NCI-H1417 (cell line): ENCODE measurements at places on chromosomes 3 and 15.
A peak's percentile ranks its signal among the peaks of the same experiment; 100 is the strongest.

DNA sequence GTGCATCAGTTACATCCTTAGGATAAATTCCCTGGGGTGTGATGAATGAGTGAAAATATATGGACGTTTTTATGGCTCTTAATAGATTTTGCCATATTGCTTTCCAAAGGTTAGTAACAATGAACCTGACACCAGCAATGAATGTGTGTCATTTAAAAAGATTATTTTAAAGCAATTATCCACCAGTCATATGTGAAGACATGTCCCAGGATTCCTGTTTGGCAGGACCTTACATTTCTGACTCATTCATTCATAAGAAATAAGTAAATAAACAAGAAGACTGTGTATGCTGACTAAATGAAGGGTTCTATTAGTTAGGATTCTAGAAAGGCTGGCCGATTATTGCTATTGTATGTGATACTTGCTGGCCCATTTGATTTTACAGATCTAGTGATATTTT, 201.5 kb downstream of the SOX2 start:
- DNase-seq = peak; percentile 11

DNA sequence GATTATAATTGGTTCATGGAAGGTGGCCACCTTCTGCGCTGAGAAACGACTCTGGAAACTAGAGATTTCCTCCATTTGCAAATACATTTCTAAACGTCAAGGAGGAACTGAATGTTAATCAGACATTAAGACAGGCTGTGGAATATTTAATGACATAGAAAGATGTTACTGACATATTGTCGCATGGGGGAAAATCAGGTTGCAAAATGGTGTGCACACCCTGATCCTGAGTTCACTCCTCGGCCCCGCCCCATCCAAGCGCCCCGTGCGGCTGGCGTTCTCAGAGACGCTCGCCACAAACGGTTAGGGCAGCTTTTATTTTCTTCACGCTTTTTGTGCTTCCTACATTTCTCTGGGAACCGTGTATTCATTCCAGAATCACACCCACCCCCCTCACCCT, 10.7 kb downstream of the H1-8 start:
- DNase-seq = no peak

DNA sequence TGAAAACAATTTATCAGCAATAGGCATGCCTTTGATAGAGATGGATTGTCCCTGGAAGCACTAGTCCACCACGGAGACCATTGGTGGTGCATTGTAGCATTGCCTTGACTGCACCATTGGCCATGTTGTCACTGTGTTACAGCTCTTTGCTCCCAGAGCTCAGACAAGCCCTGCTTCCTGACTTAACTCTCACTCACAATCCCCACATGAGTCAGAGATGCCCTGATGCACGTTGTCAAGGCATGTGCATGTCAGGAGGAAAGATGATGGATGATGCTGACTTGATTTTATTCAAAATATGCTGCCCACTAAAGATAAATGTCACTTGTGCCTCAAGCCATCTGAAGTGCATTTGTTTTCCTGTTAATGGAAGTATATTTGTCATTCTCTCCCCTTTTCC, 266.1 kb downstream of the ARRDC4 start:
- DNase-seq = no peak

GRCh38 chr15:51708013-51708412, 26.7 kb downstream of the SCG3 start:
- peak; percentile 71 for DNase-seq

DNA sequence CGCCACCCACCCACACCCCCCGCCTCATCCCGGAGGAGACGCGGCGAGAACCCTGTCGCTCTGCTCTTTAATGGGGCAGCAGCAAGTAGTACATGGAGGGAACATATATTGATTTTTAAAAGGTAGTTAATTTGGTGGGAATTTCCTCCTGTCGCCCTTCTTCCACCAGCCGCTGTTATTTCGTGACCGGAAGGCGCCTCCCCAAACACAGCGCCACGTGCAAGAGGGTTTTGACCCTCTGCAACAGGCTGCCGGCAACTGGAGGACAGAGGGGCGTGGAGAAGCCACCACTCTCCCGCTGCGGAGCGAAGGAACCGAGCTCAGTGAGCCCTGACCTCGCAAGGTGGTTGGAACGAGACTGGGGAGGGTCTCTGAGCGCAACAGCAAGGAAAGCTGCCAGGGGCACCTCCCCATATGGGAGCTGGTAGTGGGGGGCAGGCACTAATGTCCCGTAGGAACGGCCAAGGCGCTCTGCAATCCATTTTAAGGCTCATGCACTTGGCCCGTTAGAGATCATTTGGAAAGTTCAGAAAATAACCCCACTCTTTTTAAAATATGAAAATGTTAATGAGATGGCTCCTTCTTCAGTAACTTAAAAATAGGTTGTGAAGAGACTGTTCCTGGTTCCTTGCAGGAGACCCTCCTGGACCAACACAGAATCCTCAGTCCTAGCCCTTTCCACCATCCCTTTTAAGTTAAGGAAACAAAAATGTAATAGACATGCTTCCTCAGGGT, 4.3 kb downstream of the ONECUT1 start:
- DNase-seq = no peak

DNA sequence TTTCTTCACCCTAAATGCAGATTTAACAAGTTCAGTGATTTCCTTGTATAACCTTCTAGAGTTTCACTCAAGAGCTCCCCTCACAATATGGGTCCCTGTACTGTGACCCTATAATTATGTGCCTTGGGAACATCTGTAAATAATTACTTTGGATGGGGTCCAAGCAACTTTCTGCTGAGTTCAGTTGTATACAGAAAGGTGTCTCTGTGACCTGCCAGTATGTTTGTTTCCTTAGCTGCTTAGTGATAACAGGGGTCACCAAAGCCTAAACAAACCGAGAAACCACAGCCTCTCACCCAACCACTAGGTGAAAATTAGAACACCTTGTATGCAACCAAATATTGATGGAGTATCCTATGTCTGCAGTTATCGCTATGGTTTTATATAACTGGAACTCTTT, 29.8 kb upstream of the SLC25A36 start:
- no peak for DNase-seq

DNA sequence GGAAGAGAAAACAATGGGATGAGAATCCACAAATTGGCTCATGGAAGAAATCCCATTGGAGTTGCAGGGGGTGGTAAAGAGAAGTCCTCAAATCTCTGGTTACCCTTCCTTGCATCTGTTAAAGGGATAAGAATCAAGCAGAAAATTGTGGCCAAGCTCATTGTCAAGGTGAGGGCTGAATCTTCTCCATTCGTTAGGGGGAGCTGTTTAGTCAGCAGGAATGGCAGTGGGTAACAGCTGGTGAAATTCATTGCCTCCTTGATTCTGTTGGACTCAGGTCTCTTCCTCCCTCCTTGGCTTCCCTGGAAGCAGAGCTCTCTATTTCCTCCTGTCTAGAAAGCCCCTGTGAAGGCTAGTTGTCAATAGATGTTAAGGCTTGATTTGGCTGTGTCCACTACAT, 343.1 kb upstream of the SEMA6D start:
- no peak for DNase-seq

DNA sequence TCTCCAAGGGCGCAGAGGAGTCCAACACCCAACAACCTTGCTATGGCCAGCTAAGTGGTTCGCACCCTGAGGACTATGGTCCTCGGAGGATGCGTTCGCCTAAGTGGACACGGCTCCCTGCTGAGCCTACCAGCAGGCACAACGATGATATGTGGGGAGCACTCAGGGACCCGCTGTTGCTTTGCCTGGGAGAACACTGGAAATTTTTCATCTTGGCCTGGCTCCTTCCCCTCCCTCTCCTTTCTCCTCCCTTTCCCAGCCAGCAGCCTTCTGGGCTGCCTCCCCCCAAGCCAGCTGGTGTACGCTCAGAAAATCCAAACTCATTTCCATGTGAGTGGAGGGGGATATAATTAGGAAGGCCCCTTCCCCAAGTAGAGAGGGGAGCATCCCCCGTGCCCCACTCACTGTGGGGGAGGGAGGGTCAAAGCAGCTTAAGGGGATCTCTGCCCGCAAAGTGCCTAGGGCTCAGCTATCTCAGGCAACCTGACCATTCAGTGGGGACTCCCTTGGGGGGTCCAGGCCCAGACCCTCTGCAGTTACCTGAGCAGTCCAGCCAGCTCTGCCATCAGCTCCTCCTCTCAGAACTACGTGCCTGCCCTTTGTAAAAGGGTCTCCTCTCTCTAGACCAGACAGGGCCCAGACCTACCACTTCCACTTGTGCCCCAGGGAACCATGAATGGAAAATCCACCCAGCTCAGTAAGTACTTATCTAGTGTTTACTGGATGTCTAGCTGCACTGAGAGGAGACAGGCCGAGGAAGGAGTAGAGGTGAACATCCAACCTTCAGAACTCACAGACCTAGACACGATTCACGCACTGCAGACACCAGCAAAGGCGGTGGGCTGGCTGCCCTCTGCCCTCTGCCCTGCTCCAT, 742 bp upstream of the SEMA7A start:
- peak; percentile 44 for DNase-seq

- DNase-seq = no peak
Measured at GRCh38 chr15:25054943-25055342, 100.2 kb downstream of the SNRPN start.

- DNase-seq = no peak
Measured at GRCh38 chr3:128563439-128563838, 70.4 kb upstream of the GATA2 start.

GRCh38 chr3:146134348-146135117, 26.5 kb downstream of the PLOD2 start:
- no peak for DNase-seq

DNA sequence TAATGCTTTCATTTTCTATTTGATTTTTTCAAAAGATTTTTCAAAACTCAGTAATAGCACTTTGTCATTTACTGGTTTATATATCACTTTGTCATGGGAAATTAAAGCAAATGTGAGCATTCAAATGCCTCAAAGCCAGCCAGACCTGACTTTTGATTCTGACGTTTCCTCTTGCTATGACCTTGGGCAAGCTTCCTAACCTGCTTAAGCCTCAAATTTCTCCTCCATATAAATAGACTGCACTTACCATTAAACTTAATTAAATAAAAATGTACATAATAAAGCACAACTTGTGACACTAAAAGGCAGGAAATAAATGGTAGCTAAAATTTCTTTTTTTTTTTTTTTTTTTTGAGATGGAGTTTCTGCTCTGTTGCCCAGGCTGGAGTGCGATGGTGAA, 19.2 kb downstream of the MCF2L2 start:
- no peak for DNase-seq

DNA sequence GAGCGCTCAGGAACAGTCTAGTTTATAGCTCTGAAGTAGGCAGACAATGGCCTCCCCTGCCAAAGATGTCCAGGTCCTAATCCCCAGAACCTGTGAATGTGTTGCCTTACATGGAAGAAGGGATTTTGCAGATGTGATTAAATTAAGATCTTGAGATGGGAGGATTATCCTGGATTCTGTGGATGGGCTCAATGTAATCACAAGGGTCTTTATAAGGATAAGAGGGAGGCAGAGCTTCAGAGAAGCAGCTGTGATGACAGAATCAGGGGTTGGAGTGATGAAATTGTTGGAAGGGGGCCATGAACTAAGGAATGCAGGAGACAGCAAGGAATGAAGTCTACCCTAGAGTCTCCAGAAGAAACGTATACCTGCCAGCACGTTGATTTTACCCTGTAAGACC, 14.0 kb upstream of the GK5 start:
- DNase-seq = no peak

GRCh38 chr3:1908651-1909445, 189.8 kb upstream of the CNTN4 start:
- no peak for DNase-seq

DNA sequence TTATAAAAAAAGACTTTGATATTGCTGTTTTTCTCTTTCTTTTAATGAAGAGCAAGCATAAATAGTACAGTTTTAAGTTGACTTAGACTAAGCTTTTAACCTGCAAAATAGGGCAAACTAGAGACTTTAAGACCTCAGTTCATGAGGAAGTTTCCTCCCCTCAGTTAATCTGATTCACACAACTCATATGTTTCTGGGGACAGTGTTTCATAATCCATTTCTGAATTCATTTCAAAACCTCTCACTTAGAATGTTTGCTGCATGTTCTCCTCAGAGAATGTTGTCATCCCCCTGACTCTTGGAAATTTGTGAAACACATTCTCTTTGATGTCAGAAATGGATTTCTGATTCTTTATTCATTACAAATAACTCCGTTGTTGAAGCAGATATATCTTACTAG, 79.3 kb upstream of the SKOR1 start:
- DNase-seq = no peak

GRCh38 chr15:86021281-86022264, 58.1 kb upstream of the AGBL1 start:
- DNase-seq = peak; percentile 39

DNA sequence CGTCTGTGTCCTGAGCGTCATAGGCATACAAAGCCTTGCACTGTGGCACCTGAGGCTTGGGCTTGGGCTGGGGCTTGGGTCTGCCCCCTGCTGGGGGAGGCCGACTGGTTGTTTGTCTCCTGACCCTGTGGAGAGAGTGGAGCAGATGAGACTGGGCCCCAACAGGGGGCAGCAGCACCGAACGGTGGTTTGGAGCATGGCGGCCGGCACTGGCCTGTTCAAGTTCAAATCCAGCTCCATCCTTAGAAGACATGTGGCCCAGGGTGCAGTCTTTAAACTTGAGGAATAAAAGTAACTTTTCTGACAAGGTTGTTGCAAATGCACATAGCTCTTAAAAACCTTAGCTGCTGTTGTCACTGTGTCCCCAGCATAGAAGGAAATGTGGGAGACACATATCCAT, 33.3 kb downstream of the CCNB2 start:
- peak; percentile 19 for DNase-seq

DNA sequence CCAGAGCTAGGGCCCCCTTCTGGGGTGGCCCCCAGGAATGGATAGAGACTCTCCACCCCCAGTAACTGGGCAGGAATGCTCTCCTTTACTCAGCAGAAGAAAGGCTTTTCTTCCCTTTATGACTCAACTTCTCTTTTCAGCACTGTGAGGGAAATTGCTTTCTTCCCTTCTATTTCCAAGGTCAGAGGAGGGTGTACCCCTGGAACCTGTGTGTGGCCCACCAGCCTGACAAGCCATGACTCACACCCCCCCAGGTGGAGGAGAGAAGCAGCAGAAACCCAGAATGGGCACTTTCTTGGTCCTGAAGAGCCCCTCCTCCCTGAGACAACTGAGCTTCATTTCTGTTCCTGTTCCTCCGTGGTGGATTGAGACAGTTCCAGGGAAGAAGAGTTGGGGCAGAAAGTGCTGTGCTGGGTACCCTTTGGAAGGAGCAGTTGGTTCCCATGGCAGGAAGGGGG, 2.7 kb upstream of the ANKRD63 start:
- no peak for DNase-seq
